Muscle of leg (tissue), 16 donors: ENCODE measurements at places on chromosomes 12 and 14. TPM values are rescaled to one million over a fixed set of nuclear protein-coding genes. Genes with fewer than 3 reads are reported as not detected.

The FGF23 gene
- total RNA-seq = 0.04 TPM

The CGRRF1 gene
- total RNA-seq = 12.7 TPM

The KIF5A gene
- total RNA-seq = 0.04 TPM

The HEATR5A gene
- total RNA-seq = 26.0 TPM

The KLHL33 gene
- 1.1 TPM for total RNA-seq

The PLCZ1 gene
- not detected for total RNA-seq

The P2RX7 gene
- 1.6 TPM for total RNA-seq

The PRKD1 gene
- total RNA-seq = 14.0 TPM

The CIT gene
- total RNA-seq = 9.5 TPM

The CPNE6 gene
- total RNA-seq = not detected
